Activated naive CD4-positive, alpha-beta T cell treated with anti-CD3 and anti-CD28 coated beads for 36 hours (primary cell): ENCODE measurements at places on chromosomes 6 and 20.

DNA sequence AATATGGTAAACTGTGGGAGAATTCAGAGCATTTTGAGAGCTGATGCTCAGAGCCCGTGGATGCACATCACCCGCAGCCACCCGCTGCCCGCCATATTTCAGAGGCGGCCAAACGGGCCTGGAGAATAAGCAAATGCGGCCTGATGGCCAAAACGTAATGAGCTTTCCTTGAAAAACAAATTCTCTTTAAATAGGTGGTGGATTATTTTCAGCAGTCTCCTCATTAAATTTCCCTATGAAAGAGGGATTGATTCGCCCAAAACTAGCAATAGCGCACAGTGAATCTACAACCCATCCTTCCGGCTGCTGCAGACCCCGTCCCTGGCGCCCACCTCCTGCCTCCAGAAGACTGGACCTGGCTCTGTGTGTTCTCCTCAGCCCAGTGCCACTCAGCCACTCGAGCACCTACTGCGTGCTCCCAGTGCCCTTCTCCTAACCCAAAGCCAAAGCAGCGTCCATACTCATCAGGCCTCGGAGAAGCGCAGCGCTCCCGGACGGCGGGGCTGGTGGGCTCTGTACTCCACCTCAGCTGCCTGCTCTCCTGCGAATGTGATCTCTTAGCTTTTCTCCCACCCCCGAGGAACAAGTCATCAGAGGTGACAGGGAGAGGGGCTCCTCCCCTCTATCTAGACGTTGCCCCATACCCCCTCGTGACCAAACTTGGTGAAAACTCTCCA is 224.8 kb downstream of the TAF4 start:
- no peaks in the 10 kb centered on the region for H3K4me1 ChIP-seq
- H3K27ac ChIP-seq = no peak overlapping the region
- H3K4me3 ChIP-seq = no peak overlapping the region
- H3K36me3 ChIP-seq = no peaks in the 10 kb centered on the region

DNA sequence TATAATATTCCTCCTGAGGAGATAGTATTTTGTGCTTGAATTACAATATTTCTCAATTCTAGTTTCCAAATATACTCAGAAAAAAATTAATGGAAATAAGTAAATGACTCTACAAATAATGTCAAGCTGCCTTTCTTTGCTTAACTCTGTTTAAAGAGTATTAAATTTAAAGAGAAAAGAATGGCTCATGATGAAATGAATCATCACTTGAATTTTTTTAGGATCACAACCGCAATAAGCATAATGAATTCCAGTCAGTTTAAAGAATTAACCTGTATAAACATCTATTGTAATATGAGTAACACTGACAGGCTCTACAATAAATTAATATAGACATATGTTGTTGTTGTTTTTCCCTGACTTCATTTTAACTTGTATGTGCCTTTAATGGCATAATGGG is 266.2 kb upstream of the ADGRB3 start:
- no peak overlapping the region for H3K4me3 ChIP-seq
- DNase-seq = no peak
- no peaks in the 10 kb centered on the region for H3K36me3 ChIP-seq
- H3K27me3 ChIP-seq = no peaks in the 10 kb centered on the region

DNA sequence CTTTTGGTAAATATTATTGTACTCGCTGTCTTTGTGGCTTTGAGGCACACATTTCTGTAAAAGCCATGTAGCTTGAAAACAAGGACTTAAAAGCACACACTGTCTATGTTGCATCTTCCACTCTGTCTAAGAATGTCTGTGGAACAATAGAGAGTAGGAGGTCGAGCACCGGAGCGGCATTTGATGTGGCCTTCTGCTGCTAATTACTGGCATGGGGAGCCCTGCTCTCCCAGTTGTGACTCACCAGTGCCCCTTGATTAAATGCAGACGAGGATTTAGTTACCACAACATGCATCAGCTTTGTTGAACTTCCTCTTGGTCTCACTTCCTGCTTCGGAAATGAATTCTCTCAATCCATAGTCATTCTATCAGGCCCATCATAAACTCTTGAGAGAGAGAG is 680.7 kb upstream of the SLC35B3 start:
- no peak overlapping the region for H3K4me3 ChIP-seq
- DNase-seq = no peak
- H3K27ac ChIP-seq = no peak overlapping the region
- H3K4me1 ChIP-seq = no peaks in the 10 kb centered on the region
- H3K27me3 ChIP-seq = no peaks in the 10 kb centered on the region

DNA sequence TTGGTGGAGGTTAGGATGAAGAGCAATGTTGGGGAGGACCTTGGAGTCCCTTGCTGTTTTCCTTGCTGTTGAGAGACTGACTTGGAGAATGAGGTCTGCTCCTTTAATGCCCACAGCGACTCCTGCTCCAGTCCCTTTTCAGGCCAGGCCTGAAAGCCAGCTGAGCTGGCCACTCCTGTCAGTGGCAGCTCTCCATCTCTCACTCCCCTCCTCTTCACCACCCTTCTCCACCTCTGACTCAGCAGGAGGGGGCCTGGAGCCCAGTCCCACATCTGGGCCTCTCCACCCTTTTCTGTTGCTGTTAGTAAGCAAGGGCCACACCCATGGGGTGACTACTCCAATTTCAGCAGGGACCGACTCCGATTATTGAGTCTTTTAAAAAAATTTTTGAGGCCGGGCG is 2.2 kb downstream of the SNX21 start:
- H3K4me3 ChIP-seq = no peak overlapping the region
- peak overlapping the region; percentile 53 for H3K27ac ChIP-seq

GRCh38 chr6:16656451-16656850 is 104.8 kb downstream of the ATXN1 start:
- no peak overlapping the region for H3K27ac ChIP-seq
- H3K36me3 ChIP-seq = peaks cover 13% of the 10 kb centered on the region
- H3K4me3 ChIP-seq = no peak overlapping the region
- no peaks in the 10 kb centered on the region for H3K27me3 ChIP-seq

DNA sequence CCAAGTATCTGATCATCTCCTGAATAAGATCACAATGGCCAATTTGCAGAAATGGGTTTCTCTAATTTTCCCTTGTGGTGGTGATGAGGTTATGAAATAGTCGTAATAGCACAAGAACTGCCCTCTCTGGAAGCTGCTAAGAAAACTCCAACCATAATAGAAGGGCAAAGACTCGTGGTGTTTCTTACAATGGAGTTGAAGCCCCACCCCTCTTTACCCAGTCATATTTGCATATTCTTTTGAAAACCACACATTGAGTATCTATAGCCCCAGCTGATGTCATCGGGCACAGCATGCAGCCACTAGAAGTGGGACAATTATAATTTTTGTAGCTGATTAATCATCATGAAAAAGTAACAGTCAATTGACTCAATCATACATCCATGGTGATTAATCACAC is 452.1 kb upstream of the POU3F2 start:
- H3K36me3 ChIP-seq = no peaks in the 10 kb centered on the region
- H3K27ac ChIP-seq = no peak overlapping the region
- H3K4me3 ChIP-seq = no peak overlapping the region
- H3K27me3 ChIP-seq = no peaks in the 10 kb centered on the region
- DNase-seq = no peak
- H3K4me1 ChIP-seq = no peaks in the 10 kb centered on the region

DNA sequence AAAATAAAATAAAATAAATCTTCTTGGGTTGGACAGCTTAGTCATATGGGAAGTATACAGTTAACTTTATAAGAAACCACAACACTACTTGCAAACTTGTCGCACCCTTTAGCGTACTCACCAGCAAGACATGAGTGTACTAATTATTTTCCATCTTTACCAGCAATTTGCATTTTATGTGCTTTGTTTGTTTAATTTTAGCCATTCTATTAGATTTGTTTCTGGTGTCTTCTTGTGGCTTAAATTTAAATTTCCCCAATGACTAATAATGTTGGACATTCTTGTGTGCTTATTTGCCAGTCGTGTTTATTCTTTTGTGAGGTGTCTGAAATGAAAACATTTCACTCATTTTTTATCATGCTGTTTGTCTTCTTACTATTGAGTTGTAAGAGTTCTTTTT is 1172.2 kb upstream of the CITED2 start:
- no peak overlapping the region for H3K27ac ChIP-seq
- H3K27me3 ChIP-seq = no peaks in the 10 kb centered on the region
- no peaks in the 10 kb centered on the region for H3K4me1 ChIP-seq

GRCh38 chr6:140563728-140564127 is 1189.3 kb upstream of the CITED2 start:
- no peak overlapping the region for H3K4me3 ChIP-seq
- H3K36me3 ChIP-seq = no peaks in the 10 kb centered on the region
- DNase-seq = no peak
- H3K27ac ChIP-seq = no peak overlapping the region

DNA sequence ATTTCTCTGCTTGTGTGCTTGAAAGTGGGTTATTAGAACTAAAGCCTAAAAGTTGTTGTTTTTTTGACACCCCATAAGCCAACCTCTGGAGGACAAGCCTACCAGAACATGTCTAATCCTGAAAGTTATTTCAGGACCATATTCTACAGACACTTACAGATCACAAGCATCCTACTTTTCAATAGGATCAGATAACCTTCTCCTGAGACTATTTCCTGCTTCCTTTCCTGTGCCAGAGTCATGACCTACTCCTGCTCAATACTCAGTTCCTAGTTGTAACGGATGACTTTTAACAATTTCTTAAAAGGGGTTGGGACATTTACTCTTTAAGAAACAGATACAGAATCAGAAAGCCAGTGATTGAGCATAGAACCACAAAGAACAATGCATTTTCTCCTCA is 5.3 kb upstream of the FILIP1 start:
- H3K27me3 ChIP-seq = peaks cover 10% of the 10 kb centered on the region
- DNase-seq = no peak
- H3K4me1 ChIP-seq = peaks cover 3% of the 10 kb centered on the region
- no peaks in the 10 kb centered on the region for H3K36me3 ChIP-seq
- no peak overlapping the region for H3K27ac ChIP-seq
- no peak overlapping the region for H3K4me3 ChIP-seq

GRCh38 chr6:140379919-140380318 is 1005.5 kb upstream of the CITED2 start:
- no peak overlapping the region for H3K4me3 ChIP-seq
- H3K27me3 ChIP-seq = peaks cover 7% of the 10 kb centered on the region
- H3K36me3 ChIP-seq = no peaks in the 10 kb centered on the region
- H3K27ac ChIP-seq = no peak overlapping the region
- no peaks in the 10 kb centered on the region for H3K4me1 ChIP-seq

GRCh38 chr6:32890831-32891230 is 36.8 kb downstream of the PSMB9 start:
- DNase-seq = no peak
- peaks cover 5% of the 10 kb centered on the region for H3K36me3 ChIP-seq
- H3K4me3 ChIP-seq = no peak overlapping the region
- no peaks in the 10 kb centered on the region for H3K27me3 ChIP-seq
- H3K4me1 ChIP-seq = peaks cover 16% of the 10 kb centered on the region
- no peak overlapping the region for H3K27ac ChIP-seq

DNA sequence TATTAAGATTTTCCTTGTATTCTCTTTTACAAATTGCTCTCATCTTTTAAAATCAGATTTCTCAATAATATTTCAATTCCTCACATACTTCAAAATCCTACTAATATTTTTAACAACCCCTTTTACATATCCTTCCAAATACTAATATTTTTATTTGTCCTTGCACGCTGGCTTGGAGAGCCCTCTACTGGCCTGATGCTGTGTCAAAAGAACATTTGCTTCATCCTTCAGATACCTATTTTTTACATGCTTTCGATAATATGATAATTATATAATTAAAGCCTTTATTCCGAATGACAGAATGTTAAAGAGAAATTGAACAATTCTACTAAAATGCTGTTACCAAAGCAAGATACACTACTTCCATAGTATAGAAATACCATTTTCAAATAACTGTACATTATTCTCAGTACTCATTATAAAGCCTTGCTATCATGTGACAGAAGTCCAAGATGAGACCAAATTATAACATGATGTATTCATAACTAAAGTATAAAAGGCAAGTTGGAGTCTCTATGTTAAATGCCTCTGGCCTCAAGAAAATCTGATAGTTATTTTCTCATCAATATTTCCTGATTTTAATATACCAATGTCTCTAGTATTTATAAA is 39.0 kb upstream of the PLN start:
- peak; percentile 31 for DNase-seq
- no peak overlapping the region for H3K4me3 ChIP-seq
- H3K4me1 ChIP-seq = peaks cover 9% of the 10 kb centered on the region
- H3K36me3 ChIP-seq = peaks cover 9% of the 10 kb centered on the region
- no peaks in the 10 kb centered on the region for H3K27me3 ChIP-seq
